HT-29 (cell line): ENCODE measurements at places on chromosomes 4 and X. TPM values are rescaled to one million over a fixed set of nuclear protein-coding genes. Genes with fewer than 3 reads are reported as not detected.

Gene NBDY
- total RNA-seq: 5.0 and 5.6 TPM in 2 replicates

Gene XAGE2
- total RNA-seq: not detected in 2 replicates

Gene GLOD5
- total RNA-seq: 0.63 TPM in 1 of 2 replicates, not detected in the other

Gene IGSF1
- total RNA-seq: 0.74 and 0.83 TPM in 2 replicates

Gene SERPINA7
- not detected in 2 replicates for total RNA-seq

Gene GPRASP1
- 0.13 and 0.23 TPM in 2 replicates for total RNA-seq

Gene ZFP92
- total RNA-seq: not detected in 2 replicates

Gene SPP1
- 0.99 and 1.7 TPM in 2 replicates for total RNA-seq

Gene NSUN7
- total RNA-seq: 7.3 and 7.8 TPM in 2 replicates

Gene DMD
- not detected in 2 replicates for total RNA-seq

Gene TMSB15A
- total RNA-seq: not detected in 2 replicates

Gene CMC4
- total RNA-seq: 5.3 and 11.0 TPM in 2 replicates

Gene FGG
- not detected in 2 replicates for total RNA-seq

Gene AFF2
- not detected in 2 replicates for total RNA-seq

Gene ARHGAP6
- total RNA-seq: 0.10 TPM in 1 of 2 replicates, not detected in the other

Gene SEPSECS
- total RNA-seq: 0.86 and 2.4 TPM in 2 replicates

Gene ANK2
- 0.03 and 0.08 TPM in 2 replicates for total RNA-seq

Gene TSPAN7
- not detected in 2 replicates for total RNA-seq

Gene ZNF827
- total RNA-seq: 4.8 and 10.6 TPM in 2 replicates

Gene TMEM154
- total RNA-seq: 0.05 and 0.56 TPM in 2 replicates

Gene UGT2A1
- not detected in 2 replicates for total RNA-seq

Gene EPHA5
- not detected in 2 replicates for total RNA-seq

Gene ANXA3
- total RNA-seq: 160 and 175 TPM in 2 replicates

Gene ARHGEF38
- 3.6 and 5.0 TPM in 2 replicates for total RNA-seq

Gene PDK3
- 2.0 and 2.1 TPM in 2 replicates for total RNA-seq

Gene ATP6AP1
- 162 and 181 TPM in 2 replicates for total RNA-seq

Gene SMARCA1
- total RNA-seq: 8.7 and 9.4 TPM in 2 replicates

Gene GRSF1
- 40.7 and 48.3 TPM in 2 replicates for total RNA-seq

Gene SGMS2
- 88.1 and 133 TPM in 2 replicates for total RNA-seq

Gene POLN
- 0.31 and 0.71 TPM in 2 replicates for total RNA-seq

Gene IL1RAPL2
- total RNA-seq: not detected in 2 replicates

Gene EDNRA
- total RNA-seq: not detected in 2 replicates

Gene H2BW2
- total RNA-seq: not detected in 2 replicates

Gene GPC3
- total RNA-seq: 0.16 and 1.3 TPM in 2 replicates

Gene SPANXN3
- not detected in 2 replicates for total RNA-seq

Gene SPARCL1
- not detected in 2 replicates for total RNA-seq

Gene TCP11X2
- total RNA-seq: not detected in 2 replicates

Gene WWC2
- total RNA-seq: 11.5 and 13.0 TPM in 2 replicates

Gene STATH
- not detected in 2 replicates for total RNA-seq

Gene NLGN3
- total RNA-seq: 0.13 TPM in 1 of 2 replicates, not detected in the other

Gene RBMXL3
- not detected in 2 replicates for total RNA-seq

Gene HSD17B13
- total RNA-seq: not detected in 2 replicates

Gene DKK2
- not detected in 2 replicates for total RNA-seq

Gene SOD3
- 2.0 and 3.3 TPM in 2 replicates for total RNA-seq

Gene RXFP1
- not detected in 2 replicates for total RNA-seq

Gene KIAA1210
- total RNA-seq: not detected in 2 replicates

Gene COPS4
- 21.9 and 27.0 TPM in 2 replicates for total RNA-seq

Gene GASK1B
- 16.1 TPM in 2 replicates for total RNA-seq

Gene HSFX2
- total RNA-seq: 0.70 TPM in 1 of 2 replicates, not detected in the other

Gene TRIM75
- not detected in 2 replicates for total RNA-seq

Gene LRIT3
- total RNA-seq: 0.03 TPM in 1 of 2 replicates, not detected in the other

Gene RNF212
- total RNA-seq: not detected in 2 replicates

Gene MAGEB1
- total RNA-seq: not detected in 2 replicates
